H4 (cell line): ENCODE measurements at places on chromosomes 2 and 18. TPM values are rescaled to one million over a fixed set of nuclear protein-coding genes. Genes with fewer than 3 reads are reported as not detected.

Gene EVX2
- not detected in 2 replicates for total RNA-seq

Gene MYCN
- 0.66 TPM in 1 of 2 replicates, not detected in the other for total RNA-seq

Gene CD28
- total RNA-seq = not detected in 2 replicates

Gene UGT1A3
- total RNA-seq = not detected in 2 replicates

Gene ATP8B1
- total RNA-seq = 0.64 and 1.8 TPM in 2 replicates

Gene PMAIP1
- total RNA-seq = 52.4 and 64.3 TPM in 2 replicates

Gene FOXI3
- total RNA-seq = not detected in 2 replicates

Gene HOXD10
- not detected in 2 replicates for total RNA-seq

Gene SIX3
- not detected in 2 replicates for total RNA-seq

Gene ACKR3
- total RNA-seq = 1.0 and 1.4 TPM in 2 replicates

Gene FSIP2
- total RNA-seq = under 0.01 TPM in 2 replicates

Gene PTPRN
- 6.8 and 10.0 TPM in 2 replicates for total RNA-seq

Gene BOLL
- total RNA-seq = not detected in 2 replicates

Gene UGT1A5
- total RNA-seq = not detected in 2 replicates

Gene RGPD4
- not detected in 2 replicates for total RNA-seq

Gene EGR4
- not detected in 2 replicates for total RNA-seq

Gene EN1
- 0.06 and 0.35 TPM in 2 replicates for total RNA-seq

Gene ANKRD30B
- total RNA-seq = 0.08 and 0.33 TPM in 2 replicates

Gene TMEM247
- not detected in 2 replicates for total RNA-seq

Gene ICOS
- not detected in 2 replicates for total RNA-seq

Gene TRMT61B
- 5.3 and 8.2 TPM in 2 replicates for total RNA-seq

Gene SPP2
- not detected in 2 replicates for total RNA-seq

Gene CYP26B1
- total RNA-seq = 1.5 and 1.7 TPM in 2 replicates

Gene CRYBA2
- not detected in 2 replicates for total RNA-seq

Gene KCNS3
- total RNA-seq = 4.7 and 5.4 TPM in 2 replicates

Gene IL1R2
- total RNA-seq = 0.70 and 3.3 TPM in 2 replicates

Gene TLX2
- total RNA-seq = not detected in 2 replicates

Gene FBLN7
- total RNA-seq = not detected in 2 replicates
